ENCODE measurements at places on chromosomes 6 and 20. TPM values are rescaled to one million over a fixed set of nuclear protein-coding genes. Genes with fewer than 3 reads are reported as not detected.

The EPHA7 gene
- total RNA-seq: not detected

- peaks cover 89% of the 10 kb centered on the region for H3K36me3 ChIP-seq
- H3K4me3 ChIP-seq: no peak overlapping the region
- H3K27me3 ChIP-seq: no peaks in the 10 kb centered on the region
- no peak for DNase-seq
- peaks cover 2% of the 10 kb centered on the region for H3K4me1 ChIP-seq
- no peak overlapping the region for H3K27ac ChIP-seq
Observed at GRCh38 chr6:110996691-110997090, 14.9 kb downstream of the RPF2 start.

DNA sequence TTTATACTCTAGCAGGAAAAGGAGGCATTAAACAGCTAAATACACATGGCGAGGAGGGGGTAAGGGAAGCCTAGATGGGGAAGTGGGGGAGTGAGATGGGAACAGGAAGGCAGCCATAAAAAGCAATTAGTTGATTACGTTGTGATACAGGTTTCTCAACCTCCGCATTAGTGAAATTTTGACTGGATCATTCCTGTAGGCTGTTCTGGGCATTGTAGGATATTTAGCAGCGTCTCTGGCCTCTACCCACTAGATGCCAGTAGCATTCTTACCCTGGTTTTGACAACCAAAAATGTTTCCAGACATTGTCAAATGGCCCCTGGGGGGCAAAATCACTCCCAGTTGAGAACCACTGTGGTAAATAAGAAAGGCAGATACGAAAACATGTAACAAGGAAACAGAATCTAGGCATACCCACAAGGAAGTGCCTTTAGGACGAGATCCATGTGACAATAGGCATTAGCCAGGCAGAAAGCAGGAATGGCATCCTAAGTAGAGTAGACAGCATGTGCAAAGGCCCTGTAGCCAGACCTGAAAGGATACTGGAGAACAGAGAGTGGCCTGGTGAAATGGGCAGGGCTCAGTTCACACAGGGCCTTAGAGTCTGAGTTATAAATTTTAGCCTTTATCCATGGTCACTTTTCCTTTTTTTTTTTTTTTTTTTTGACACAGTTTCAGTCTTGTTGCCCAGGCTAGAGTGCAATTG, 25.8 kb upstream of the PTPN1 start:
- peak overlapping the region; percentile 98 for H3K4me3 ChIP-seq
- H3K4me1 ChIP-seq: peaks cover 18% of the 10 kb centered on the region
- DNase-seq: no peak
- peak overlapping the region; percentile 97 for H3K27ac ChIP-seq

DNA sequence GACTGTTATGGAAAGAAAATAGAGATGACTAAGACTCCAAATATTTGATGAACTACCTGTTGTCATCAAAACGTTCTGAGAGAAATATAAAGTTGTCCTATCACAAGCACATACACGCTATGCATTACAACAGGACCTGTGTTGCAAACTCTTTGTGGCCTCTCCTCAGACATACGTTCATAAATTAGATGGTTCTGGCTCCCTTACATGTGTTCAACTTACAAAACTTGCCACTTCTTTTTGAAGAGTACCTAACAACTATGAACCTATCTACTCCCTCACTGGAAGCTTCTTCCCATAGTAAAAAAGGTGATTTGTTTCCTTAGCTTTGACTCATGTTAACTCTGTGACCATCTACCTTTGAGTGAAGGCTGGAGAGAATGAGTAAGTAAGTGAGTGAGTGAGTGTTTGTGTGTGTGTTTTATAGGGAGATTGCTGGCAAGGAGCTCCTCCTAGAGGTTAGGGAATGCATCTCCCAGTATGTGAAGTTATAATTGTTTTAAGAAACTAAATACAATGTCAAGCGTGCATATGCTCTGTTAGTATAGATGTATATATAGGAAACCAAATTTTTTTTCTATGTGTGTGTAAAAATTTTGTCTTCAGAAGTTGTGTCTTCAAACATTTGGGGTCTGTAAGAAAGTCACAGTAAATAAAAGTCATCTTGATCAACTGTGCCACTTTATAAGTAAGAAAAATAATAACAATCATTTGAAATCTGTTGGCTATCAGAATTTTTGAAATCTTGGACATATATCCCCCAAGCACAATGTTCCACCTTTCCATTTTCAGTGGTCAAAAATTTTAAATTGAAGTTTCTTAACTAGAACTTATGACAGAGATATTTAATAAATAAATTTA, 1211.1 kb upstream of the GJE1 start:
- H3K27ac ChIP-seq: no peak overlapping the region
- DNase-seq: no peak
- no peaks in the 10 kb centered on the region for H3K36me3 ChIP-seq
- H3K4me3 ChIP-seq: no peak overlapping the region
- no peaks in the 10 kb centered on the region for H3K27me3 ChIP-seq

The FBXO5 gene
- total RNA-seq: 7.8 TPM

DNA sequence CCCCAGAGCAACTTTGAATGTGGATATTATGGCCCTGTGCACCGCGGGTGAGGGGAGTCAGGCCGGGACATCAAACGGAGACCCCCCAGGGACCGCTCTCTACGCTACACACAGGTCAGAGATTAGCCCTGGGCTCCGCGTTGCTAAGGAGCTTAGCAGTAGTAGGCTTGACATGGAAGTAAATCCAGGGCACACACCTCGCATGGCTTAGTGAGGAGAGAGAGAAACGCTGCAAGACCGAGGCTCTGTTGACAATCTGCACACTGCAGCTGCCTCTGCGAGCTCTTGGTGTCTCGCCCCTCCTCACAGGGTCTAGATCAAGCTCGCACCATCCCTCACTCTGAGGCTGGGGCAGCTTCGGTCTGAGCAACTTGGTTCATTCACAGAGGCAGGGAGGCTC, 116.1 kb upstream of the CDH4 start:
- no peak overlapping the region for H3K27ac ChIP-seq
- DNase-seq: no peak
- peaks cover 7% of the 10 kb centered on the region for H3K27me3 ChIP-seq
- H3K4me3 ChIP-seq: no peak overlapping the region
- peaks cover 1% of the 10 kb centered on the region for H3K4me1 ChIP-seq
- no peaks in the 10 kb centered on the region for H3K36me3 ChIP-seq

DNA sequence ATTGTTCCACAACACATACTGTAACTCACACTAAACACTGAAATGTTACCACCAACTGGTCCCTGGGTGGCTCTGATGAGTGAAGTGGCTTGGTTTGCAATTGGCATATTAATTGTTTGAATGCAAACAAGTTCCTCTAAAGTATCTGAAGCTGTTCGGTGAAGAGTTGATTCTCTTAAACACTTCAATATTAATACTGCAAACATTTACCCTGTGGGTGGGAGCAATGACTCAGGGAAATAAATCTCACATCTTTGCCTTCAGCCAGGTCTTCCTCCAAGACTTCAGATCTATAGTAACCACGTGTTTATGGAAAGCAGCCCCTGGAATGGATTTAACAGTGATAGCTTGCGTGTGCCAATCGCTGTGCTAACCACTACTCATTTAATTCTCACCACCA, 176.0 kb downstream of the MAFB start:
- H3K4me1 ChIP-seq: peaks cover 1% of the 10 kb centered on the region
- DNase-seq: no peak
- H3K36me3 ChIP-seq: no peaks in the 10 kb centered on the region
- no peak overlapping the region for H3K27ac ChIP-seq

DNA sequence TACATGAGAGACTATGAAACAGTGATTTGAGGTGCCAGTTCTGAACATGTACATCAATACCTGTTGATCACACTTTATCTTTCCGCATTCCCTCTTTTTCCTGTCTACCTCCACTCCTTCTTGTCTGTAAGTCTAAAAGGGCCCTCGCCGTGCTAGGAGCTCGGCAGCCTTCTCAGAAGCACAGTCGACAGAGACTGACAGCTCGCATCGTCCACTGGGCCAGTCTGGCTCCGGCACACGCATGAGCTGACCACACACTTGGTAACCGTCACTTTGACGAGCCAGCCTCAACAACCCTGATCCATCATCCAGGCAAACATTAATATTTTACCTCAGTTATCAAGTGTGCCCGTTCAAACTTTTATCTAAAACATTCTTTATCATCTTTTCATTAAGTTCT, 265.3 kb downstream of the TFAP2A start:
- no peak for DNase-seq
- no peaks in the 10 kb centered on the region for H3K36me3 ChIP-seq
- H3K27ac ChIP-seq: no peak overlapping the region
- H3K4me1 ChIP-seq: no peaks in the 10 kb centered on the region
- H3K4me3 ChIP-seq: no peak overlapping the region

DNA sequence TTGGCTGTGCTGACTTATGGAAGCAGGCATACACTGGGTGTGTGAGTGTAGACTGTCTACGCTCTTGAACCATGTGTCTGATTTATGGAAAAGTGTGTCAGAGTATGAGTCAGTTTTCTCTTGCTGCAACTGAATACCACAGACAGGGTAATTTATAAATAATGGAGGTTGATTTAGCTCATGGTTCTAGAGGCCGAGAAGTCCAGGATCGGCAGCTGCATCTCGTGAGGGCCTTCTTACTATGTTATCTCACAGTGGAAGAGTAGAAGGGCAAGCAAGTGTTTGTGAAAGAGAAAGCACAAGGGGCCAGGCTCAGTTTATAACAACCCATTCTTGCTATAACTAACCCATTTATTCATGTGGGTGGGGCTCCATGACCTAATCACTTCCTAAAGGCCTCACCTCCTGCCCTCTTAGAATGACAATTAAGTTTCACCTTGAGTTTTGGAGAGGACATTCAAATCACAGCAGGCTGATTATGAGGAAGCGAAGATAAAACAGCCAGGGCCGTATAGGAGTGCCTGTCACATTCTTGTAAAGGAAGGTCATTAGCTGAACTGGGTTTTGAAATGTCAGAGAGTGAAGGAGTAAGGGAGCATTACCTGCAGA, 6.7 kb downstream of the GPR31 start:
- peaks cover 18% of the 10 kb centered on the region for H3K4me1 ChIP-seq
- no peaks in the 10 kb centered on the region for H3K27me3 ChIP-seq
- no peak overlapping the region for H3K27ac ChIP-seq

- no peak overlapping the region for H3K27ac ChIP-seq
- DNase-seq: no peak
- H3K4me1 ChIP-seq: peaks cover 3% of the 10 kb centered on the region
- H3K4me3 ChIP-seq: no peak overlapping the region
- no peaks in the 10 kb centered on the region for H3K36me3 ChIP-seq
- H3K27me3 ChIP-seq: no peaks in the 10 kb centered on the region
Observed at GRCh38 chr6:6790393-6790792, 201.9 kb downstream of the LY86 start.

GRCh38 chr20:63009988-63010769, 3.4 kb upstream of the BHLHE23 start:
- H3K27ac ChIP-seq: no peak overlapping the region
- peaks cover 7% of the 10 kb centered on the region for H3K36me3 ChIP-seq
- peaks cover 17% of the 10 kb centered on the region for H3K27me3 ChIP-seq
- H3K4me1 ChIP-seq: peaks cover 16% of the 10 kb centered on the region

DNA sequence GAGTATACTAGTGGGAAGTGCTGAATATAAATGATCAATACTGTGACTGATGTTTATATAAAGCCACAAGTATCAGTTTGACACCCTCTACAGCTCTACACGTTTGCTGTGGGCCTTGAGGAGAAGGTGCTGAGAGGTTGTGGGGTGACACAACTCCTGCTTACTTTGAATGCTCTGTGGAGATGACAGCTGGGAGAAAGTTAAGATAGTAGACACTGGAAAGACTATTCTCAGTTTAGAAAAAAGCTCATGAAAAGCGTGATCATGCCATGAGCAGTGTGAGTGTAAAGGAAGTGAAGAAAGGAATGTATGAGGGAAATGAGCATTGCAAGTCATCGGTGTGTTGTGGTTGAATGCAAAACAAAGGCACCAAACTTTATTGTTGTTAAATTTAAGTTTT, 215.8 kb downstream of the UTRN start:
- no peak overlapping the region for H3K4me3 ChIP-seq
- H3K36me3 ChIP-seq: peaks cover 32% of the 10 kb centered on the region
- peaks cover 20% of the 10 kb centered on the region for H3K4me1 ChIP-seq
- H3K27ac ChIP-seq: peak overlapping the region; percentile 9
- H3K27me3 ChIP-seq: no peaks in the 10 kb centered on the region

DNA sequence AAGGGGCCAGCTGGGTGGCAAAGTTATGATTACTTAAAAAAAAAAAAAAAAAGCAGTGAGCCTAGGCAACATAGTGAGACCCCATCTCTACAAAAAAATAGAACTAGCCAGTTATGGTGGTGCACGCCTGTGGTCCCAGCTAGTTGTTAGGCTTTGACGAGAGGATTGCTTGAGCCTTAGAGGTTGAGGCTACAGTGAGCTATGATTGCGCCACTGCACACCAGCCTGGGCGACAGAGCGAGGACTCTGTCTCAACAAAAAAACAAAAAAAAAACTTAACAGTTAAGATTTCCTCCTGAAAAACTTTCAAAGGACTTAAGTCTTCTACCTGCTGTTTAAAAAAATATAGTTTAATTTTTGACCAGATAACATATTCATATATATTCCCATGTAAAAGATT, 2.4 kb downstream of the GTSF1L start:
- H3K27ac ChIP-seq: peak overlapping the region; percentile 90
- no peaks in the 10 kb centered on the region for H3K36me3 ChIP-seq
- no peaks in the 10 kb centered on the region for H3K27me3 ChIP-seq

GRCh38 chr6:10033223-10033829, 381.5 kb downstream of the TFAP2A start:
- no peaks in the 10 kb centered on the region for H3K4me1 ChIP-seq
- H3K36me3 ChIP-seq: no peaks in the 10 kb centered on the region
- DNase-seq: no peak
- no peak overlapping the region for H3K27ac ChIP-seq
- H3K27me3 ChIP-seq: no peaks in the 10 kb centered on the region

All from naive thymus-derived CD8-positive, alpha-beta T cell (primary cell).